ENCODE measurements at places on chromosomes 5 and 9. TPM values are rescaled to one million over a fixed set of nuclear protein-coding genes. Genes with fewer than 3 reads are reported as not detected.

The CDKN2B gene
- total RNA-seq, result 1.7 TPM

The LTC4S gene
- 24.3 TPM for total RNA-seq

- no peak for DNase-seq
These were observed 39.0 kb upstream of the DEPDC1B start for GRCh38 chr5:60738933-60739332.

- peak; percentile 42 for DNase-seq
These were observed 210.2 kb upstream of the TARS1 start for GRCh38 chr5:33230467-33231078.
